HS-27A (cell line): ENCODE measurements at places on chromosomes 7 and 10.

- no peak for DNase-seq
These were observed 50.3 kb upstream of the ATP6V0A4 start for GRCh38 chr7:138848056-138848980.

DNA sequence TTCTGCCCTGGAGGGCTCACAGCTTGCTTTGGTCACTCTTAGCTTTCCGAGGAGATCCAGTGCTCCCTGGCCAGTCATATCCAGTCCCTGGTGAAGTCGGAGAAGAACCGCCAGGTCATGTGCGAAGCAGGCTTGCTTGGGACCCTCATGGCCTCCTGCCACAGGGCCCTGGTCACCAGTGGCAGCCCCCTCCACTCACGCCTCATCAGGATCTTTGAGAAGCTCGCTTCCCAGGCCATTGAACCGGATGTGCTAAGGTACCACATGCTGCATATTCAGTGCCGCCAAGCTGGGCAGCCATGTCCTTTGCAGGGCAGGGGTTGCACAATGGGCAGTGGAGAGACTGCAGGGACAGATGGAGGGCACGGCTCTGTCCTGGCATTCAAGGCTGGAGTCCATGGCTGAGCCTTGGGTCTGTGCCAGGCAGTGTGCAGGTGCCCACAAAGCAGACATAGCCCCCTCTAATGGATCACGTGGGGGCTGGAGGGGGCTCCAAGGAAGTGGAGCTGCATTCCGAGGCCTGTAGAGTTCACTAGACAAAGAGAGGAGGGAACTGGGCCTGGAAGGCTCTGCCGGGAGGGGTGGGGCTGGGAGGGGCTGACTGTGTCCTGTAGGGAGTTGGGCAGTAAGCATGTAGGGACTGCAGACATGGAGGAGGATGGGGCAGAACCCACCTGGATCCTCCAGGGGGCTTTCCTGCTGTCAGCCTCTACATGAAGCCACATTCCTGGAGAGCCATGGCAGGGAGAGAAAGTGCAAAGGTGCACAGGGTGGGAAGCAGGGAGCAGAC is 89.9 kb downstream of the WDFY4 start:
- no peak for DNase-seq

DNA sequence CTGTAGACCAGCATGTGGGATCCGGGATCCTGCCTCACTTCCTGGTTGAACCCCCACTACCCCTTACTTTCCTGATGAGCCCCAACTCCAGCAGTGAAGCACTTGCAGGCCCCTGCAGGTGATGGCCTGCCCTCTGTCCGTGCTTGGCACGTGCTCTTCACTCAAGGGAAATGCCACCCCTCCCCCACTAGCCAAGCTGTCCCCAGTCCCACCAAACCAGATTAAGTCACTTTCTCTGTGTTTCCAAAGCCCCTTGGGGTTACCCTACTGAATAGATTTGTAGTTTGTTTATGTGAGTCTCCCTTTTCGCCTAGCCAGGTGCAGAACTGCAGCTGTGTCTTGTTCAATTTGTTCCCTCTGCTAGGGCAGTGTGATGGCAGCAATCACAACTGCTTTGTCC is 121.7 kb downstream of the WDFY4 start:
- DNase-seq = no peak

DNA sequence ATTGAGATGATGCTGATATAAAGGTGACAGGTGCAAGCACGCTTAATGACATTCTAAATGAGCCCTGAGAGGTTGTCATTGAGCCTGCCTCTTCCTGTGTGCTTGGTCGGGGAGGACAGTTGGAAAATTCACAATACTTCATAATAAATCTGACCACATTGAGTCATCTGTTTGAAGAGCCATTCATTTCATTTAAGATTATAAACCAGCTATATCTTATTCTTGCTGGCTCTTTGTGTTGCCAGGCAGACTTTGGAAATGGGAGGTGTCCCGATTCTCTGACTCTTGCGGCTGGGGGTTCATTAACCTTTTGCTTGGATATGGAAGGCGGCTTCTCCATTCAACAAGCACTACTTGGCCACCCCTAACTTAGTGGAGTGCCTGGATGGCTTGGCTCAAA is 198.2 kb downstream of the FANK1 start:
- DNase-seq = no peak

GRCh38 chr10:11863353-11864109 is 40.4 kb downstream of the PROSER2 start:
- DNase-seq = no peak

DNA sequence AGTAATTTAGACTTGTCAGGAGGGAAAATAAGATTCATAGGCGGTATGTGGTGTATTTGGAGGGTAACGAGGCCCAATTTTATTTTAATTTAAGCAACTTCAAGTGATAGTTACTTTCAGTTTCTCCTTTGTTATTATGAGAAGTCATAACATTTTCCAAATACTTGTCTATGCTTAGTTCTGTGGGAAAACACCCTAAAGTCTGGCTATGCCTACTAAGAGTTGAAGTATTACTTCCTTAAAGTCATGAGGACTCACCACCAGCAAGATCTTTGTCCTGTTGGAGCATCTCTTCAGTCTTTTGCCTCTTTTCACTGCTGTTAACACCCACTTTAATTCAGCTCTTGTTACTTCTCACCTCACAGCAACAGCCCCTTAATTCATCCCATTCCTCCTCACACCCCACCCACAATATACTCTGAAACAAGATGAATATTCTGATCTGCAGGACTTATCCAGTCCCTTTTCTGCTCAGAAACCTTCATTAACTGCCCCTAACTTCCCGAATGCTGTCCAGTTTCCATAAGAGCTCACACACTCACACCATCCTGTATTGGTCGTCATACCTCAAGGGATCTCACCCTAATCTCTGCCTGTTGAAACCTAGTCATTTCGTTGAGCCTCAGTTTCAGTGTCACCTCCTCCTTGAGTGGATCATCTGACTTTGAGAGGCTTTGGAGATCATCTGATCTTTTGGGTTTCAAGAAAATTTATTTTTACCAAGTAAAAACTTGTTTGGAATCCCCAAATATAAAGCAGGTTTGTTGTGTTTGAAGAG is 61.3 kb downstream of the DNAH11 start:
- no peak for DNase-seq

GRCh38 chr7:138015096-138015495 is 13.2 kb upstream of the CREB3L2 start:
- DNase-seq = no peak

DNA sequence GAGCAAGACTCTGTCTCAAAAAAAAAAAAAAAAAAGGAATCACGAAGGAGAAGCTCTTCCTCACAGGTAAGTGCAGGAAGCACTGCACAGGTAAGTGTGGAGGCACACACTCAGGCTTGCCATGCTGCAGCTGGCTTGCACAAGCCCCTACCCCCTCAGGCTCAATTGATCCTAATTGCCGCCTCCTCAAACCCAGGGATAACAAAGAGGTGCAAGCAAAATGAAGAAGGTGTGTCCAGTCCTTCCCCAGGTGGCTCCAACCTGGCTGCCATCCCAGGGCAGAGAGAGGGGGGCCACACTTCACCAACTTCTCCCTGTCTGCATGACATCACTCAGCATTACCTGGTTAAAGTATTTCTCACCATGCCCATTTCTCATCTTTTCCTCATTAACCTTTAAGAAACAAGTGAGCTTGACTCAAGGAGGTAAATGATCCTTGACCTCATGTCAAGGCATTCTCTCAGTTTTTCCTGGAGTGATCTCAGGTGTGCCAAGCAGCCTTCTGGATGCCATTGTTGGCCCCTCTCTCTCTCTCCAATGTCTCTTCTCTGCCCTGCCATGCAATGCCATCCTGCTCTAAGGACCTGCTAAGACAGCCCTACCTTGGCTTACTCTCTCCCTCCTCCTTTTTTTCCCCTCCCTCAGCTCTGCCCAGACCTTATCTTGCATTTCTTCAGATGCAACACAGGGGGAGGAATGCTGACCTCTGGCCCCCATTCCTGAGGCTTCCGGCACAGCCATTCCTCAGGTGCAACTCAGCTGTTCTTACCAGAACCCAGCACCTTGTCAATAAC is 13.0 kb upstream of the TRPV6 start:
- DNase-seq = no peak

- no peak for DNase-seq
These were observed 9.7 kb downstream of the SORCS3 start for GRCh38 chr10:104650635-104651331.

GRCh38 chr7:93923296-93923695 is 1.8 kb downstream of the GNG11 start:
- no peak for DNase-seq

- DNase-seq = no peak
These were observed 169.7 kb downstream of the NEURL1 start for GRCh38 chr10:103663236-103663635.

DNA sequence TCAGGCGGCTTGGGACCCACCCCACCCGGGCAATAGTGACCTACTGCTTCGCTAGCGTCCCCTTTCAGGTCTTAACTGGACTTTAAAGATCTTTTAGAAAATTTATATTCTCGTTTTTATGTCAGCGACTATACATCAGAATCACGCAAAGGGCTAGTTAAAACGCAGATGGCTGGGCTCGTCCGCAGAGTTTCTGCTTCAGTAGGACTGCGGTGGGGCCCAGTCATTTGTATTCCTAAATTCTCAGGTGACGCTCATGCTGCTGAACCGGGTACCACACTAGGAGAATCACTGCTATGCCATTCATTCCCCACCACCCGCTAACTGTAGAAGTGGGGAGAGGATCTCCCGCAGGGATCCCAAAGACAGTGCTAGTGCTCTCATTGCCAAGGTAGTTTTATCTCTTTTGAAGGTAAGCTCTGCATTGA is 12.0 kb upstream of the SP8 start:
- no peak for DNase-seq

- DNase-seq = no peak
These were observed 85.4 kb downstream of the NEURL1 start for GRCh38 chr10:103578782-103579382.

GRCh38 chr10:94125856-94126255 is 132.1 kb downstream of the PLCE1 start:
- peak; percentile 48 for DNase-seq

DNA sequence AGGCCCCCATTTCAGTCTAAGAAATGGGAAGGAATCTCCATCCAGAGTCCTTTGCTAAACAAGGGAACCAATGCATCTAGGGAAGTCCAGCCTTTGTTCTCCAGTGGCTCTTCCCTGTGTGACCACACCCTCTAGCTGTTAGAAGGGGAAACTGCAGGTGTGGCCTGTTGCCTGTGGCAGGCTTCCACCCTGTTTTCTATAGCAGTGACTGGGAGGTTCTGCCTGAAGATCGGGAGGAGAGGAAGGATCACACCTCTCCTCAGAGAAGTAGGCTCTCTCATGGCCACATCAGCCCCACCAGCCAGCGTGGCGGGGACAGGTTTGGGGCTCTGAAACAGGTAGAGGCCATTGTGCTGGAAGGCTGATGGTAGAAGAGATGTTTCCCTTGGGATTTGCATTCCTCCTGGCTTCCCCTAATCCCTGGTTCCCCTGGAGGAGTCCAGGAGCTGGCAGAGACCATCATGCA is 47.7 kb upstream of the TRIM8 start:
- no peak for DNase-seq

DNA sequence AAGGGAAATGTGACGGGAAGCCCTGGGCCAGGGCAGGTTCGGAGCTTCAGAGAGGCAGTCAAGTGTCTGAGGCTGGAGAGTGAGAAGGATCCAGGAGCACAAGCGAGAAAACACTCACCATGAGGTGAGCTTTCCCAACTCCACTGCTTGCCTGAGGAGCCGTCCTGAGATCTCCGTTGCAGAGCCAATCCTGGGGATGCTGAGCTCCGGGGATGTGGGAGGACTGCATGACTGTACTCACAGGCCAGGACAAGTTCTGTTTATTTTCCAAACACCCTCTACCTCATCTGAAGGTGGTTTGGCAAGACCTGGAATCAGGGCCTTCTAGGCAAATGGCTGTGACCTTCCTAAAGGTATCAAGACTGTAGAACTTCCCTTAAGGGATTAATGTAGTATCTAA is 38.7 kb downstream of the GLI3 start:
- no peak for DNase-seq

DNA sequence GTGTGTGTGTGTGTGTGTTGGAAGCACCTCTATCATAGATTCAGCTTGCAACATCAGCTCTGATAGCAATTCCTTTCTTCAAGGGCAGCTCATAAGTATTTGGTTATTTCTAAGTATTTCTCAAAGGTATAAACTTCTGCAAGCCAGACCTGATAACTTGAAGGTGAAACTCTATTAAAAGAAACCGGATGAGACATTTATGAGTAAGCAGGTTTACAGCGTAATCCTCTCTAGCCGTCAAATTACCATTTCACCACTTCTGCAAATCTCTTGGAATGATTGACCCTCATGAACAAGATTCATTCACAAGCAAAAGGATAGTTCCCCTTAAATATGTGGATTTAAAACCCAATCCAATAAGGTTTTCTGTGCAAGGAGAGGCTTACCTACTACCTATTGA is 23.1 kb downstream of the PDE1C start:
- no peak for DNase-seq

DNA sequence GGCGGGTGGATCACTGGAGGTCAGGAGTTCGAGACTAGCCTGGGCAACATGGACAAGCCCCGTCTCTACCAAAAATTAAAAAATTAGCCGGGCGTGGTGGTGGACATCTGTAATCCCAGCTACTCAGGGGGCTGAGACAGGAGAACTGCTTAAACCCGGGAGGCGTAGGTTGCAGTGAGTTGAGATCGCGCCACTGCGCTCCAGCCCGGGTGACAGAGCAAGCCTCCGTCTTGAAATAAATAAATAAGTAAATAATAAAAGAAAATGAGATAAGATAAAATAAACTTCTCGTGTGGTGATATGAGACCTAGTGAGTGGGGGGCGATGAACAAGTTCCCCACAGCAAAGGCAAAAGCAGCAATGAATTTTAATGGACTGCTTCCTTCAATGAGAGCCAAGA is 33.6 kb upstream of the LMTK2 start:
- no peak for DNase-seq

- no peak for DNase-seq
These were observed 34.2 kb downstream of the CYP17A1 start for GRCh38 chr10:102802920-102803534.

- peak; percentile 24 for DNase-seq
These were observed 67.9 kb downstream of the CDK1 start for GRCh38 chr10:60846173-60846572.

- DNase-seq = no peak
These were observed 338.0 kb upstream of the MKI67 start for GRCh38 chr10:128463991-128464760.

DNA sequence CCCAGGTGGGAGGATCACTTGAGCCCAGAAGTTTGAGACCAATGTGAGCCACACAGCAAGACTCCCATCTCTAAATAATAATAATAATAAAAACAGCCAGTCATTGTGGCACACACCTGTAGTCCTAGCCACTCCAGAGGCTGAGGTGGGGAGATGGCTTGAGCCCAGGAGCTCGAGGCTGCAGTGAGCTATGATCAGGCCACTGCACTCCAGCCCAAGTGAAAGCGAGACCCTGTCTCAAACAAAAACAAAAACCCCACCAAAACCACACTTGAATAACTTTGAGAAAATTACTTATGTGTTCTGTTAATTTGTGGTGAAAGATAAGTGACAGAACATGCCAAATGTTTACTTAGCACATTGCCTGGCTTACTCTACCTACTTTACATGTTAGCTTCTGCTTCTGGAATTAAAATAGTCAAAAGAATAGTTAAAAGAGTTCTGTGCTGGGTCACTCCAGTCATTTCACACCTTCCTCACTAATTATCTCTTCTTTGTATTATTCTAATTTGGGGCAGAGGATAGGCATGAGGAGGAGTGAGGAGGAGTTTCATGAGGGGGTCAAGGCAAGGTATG is 9.8 kb downstream of the TMEM60 start:
- no peak for DNase-seq

- DNase-seq = no peak
These were observed 54.1 kb upstream of the NCAPG2 start for GRCh38 chr7:158758586-158759244.

GRCh38 chr10:62059217-62059920 is 157.9 kb downstream of the ARID5B start:
- DNase-seq = no peak

- DNase-seq = no peak
These were observed 5.7 kb upstream of the TIAL1 start for GRCh38 chr10:119602241-119603095.
